ENCODE measurements at places on chromosomes 16 and 17.

DNA sequence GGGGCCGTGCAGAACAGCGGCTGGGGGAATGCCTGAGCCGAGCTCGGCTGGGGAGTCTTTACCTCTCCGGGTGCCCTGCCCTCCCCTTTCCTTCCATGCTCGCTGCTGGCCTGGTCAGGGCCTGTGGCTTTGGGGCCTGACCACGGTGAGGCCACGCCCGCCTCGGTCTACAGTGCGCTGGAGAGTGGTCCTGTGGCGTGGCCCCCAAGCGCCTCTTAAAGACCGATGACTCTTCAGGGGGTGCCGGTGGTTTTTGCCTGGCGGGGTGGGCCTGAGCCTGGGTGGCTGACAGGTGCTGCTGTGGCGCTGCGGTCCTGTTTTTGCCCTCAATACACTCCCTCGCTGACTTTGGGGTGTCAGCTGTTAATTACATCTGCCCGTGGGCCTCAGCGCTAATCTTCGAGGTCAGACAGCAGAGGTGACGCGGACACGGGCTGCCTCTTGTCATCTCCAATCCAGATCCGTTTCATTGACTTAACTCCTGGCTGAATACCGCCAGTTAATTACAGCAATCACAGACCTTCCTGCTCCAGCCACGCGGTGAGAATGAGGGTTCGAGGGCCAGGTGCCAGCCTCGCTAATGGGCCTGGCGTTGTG is 29.7 kb downstream of the GSE1 start:
- no peak for DNase-seq

DNA sequence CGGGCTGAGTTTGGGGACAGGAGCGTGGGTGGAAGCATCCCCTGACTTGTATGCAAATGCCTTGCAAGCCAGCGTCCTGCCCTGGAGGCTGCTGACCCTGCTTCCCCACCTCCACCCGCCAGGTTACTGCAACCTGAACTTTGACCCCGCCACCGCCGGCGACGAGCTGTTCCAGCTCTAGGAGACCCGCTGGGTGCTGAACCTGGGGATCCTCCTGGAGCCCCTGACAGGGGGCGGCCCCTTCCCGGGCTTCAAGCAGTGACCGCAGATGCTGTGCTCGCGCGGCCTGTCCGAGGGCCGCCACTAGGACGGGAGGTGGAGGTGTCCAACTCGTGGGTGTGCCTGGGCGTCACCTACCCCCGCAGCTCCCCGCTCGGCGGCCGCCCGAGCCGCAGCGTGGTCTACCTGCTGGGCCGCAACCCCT is 10.7 kb upstream of the SLC16A5 start:
- DNase-seq = no peak

GRCh38 chr17:76872221-76872873 is 4.1 kb downstream of the MGAT5B start:
- DNase-seq = no peak

- no peak for DNase-seq
These were observed 951 bp upstream of the GPRC5C start for GRCh38 chr17:74430706-74431567.

DNA sequence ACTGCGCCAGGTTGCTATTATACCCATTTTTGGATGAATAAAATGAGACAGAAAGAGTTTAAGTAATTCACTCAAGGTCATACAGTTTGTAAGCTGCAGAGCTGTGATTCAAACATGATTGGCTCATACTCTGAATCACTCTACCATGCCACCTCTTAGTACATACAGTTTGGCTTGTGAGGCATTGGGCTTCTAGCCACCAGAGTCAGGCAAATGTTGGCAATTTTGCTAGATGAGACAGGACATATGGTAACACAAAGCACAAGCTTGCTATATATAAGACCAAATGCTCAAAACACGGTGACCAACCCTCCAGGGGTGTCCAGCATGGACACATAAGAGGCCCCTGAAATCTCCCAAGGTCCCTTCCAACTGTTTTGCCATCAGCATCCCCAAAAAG is 236.0 kb upstream of the IRX5 start:
- DNase-seq = no peak

DNA sequence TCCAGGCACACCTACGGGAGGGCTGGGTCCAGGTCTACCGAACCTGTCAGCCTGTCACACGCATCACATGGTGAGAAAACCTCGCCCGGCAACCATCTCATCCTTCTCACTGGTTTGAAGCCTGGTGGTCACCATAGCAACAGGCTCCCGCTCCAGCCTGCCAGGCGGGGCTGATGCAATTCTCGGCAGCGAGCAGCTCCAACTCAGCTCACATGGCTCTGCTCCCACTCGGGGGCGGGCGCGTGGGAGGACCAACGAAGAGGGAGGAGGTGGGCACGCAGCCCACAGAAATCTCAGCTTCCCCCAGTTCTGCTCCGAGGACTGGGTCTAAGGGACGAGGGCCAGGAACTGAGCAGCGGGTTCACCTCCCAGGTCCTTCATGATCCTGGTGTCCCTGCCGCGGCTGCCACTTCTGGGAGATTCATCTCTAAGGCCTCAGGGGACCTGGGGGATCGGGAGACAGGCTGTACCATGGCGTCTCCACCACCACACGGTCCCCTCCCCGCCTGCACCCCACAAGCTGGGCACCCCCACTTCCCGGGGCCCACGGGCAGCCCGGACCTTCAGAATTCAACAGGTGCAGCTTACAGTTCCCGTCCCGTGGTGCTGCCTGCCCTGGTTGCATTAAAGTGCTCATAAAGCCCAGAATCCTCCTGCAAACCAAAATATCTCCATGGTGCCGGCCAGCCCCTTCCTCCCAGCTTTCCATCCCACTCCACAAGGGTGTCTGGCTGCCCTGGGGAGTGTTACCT is 25.8 kb downstream of the ABR start:
- DNase-seq = no peak

GRCh38 chr16:81261049-81261648 is 22.7 kb downstream of the BCO1 start:
- peak; percentile 6 for DNase-seq

DNA sequence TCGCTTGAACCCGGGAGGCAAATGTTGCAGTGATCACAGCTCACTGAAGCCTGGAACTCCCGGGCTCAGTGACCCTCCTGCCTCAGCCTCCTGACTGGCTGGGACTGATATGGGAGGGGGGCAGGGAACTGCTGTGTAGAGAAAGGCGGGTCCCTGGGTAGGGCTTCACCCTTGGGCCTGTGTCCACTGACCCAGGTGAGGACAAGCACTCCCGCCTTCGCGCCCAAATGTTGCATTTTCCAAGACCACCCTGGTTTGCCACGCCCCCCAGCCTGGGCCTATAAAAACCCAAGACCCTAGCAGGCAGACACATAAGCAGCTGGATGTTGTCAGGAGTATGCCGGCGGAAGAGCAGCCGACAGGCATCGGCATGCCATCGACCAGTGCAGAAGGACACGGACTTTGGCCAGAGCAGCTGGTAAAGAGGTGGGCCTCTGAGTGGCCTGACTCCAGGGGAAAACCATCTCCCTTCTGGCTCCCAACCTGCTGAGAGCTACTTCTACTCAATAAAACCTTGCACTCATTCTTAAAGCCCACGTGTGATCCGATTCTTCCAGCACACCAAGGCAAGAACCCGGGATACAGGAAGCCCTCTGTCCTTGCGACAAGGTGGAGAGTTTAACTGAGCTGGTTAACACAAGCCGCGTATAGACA is 19.1 kb downstream of the SMYD4 start:
- no peak for DNase-seq

GRCh38 chr16:10870137-10870776 is 6.7 kb upstream of the CIITA start:
- no peak for DNase-seq

GRCh38 chr17:66777689-66778225 is 57.2 kb upstream of the CACNG5 start:
- no peak for DNase-seq

- DNase-seq = no peak
These were observed 4.2 kb downstream of the USP6 start for GRCh38 chr17:5120036-5120435.

GRCh38 chr17:61360318-61360943 is 39.2 kb upstream of the TBX2 start:
- no peak for DNase-seq

DNA sequence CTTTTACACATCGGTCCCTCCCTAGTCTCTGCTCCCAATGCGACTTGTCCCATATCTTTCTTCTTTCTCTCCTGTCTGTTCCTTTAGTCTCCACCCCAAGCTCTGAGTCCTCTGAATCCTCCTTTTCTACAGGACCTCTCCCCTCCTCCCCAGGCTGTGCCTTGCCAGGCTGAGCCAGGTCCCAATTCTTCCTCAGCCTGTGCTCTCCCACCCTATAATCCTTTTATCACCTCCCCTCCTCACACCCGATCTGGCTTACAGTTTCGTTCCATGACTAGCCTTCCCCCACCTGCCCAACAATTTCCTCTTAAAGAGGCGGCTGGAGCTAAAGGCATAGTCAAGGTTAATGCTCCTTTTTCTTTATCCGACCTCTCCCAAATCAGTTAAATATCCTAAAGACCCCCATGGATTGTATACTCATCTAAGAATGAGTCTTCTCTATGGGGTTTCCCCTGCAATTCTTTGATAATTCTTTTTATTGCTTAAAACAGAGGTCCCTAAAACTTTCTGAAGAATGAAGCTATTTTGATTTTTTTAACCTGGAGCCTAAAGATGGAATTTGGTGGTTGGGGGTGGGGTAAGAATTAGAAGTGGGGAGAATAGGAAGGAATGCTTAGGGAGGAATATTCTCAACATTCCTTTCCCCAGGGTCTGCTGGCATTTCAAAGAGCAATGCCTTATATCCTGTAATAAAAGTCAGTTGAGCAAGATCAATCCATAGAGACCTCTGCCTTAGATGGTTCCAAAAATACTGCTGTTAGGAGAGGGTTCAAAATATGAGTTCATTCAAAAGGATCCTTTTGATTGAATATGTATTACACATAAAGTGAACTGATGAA is 102.8 kb downstream of the MYO1D start:
- no peak for DNase-seq

DNA sequence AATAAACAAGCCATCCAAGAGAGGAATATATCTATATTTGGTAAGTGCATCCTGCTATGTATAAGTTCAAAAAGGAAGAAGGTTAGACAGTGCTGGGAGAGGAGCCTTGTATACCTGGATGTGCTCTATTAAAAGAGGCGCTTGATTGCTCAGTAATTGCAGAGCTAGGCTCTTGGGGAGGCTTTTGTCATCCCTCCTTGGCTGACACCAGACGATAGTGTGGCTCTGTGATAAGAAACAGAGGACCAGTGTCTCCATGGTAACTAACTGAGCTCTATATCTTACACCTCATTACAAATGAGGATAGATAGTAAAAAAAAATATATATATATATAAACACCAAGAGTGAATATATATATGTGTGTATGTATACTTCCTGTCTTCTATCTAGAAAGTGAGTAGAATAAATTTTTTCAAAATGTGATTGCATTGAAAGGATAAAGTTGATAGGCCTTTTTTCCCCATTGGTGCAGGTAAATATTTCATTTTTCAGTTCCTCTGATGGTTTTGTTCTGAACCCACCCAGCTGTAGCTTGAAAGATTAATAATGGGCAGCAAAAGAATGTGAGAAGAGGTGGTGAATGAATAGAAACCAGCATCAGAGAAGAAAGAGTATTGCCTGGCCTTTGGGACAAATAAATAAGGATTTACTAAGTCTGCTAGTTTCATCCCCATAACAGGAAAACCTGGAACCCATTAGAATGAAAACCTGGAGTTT is 303.7 kb downstream of the ZFHX3 start:
- DNase-seq = no peak

DNA sequence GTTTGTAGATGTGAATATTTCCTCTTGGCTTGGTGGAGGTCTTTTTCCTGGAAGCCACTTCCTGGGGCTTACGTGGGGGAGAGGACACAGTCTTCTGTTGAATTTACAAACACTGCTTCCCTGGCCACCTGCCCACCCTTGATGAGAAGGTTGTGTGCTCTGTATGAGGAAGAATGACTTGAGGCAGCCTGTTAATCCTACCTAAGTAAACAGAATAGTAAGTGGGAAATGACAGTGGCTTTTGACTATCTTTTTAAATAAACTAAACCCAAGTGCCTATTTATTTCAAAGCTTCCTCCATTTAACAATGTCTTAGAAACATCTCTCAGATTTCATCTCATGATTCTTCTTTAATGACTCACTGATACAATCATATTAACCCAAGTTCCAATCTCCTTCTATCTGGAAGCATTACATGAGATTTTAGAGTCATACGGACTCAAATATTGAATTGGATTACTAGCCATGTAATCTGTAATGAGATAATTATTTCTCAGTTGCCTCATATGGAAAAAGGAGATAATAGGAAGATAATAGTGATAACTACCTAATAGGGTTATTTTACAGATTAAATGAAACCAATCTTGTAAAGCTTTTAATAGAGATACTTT is 96.6 kb upstream of the SMIM36 start:
- no peak for DNase-seq

- no peak for DNase-seq
These were observed 374.8 kb downstream of the ZFHX3 start for GRCh38 chr16:72673118-72673517.

- DNase-seq = peak; percentile 66
These were observed 9.7 kb downstream of the RMI2 start for GRCh38 chr16:11354733-11355574.

DNA sequence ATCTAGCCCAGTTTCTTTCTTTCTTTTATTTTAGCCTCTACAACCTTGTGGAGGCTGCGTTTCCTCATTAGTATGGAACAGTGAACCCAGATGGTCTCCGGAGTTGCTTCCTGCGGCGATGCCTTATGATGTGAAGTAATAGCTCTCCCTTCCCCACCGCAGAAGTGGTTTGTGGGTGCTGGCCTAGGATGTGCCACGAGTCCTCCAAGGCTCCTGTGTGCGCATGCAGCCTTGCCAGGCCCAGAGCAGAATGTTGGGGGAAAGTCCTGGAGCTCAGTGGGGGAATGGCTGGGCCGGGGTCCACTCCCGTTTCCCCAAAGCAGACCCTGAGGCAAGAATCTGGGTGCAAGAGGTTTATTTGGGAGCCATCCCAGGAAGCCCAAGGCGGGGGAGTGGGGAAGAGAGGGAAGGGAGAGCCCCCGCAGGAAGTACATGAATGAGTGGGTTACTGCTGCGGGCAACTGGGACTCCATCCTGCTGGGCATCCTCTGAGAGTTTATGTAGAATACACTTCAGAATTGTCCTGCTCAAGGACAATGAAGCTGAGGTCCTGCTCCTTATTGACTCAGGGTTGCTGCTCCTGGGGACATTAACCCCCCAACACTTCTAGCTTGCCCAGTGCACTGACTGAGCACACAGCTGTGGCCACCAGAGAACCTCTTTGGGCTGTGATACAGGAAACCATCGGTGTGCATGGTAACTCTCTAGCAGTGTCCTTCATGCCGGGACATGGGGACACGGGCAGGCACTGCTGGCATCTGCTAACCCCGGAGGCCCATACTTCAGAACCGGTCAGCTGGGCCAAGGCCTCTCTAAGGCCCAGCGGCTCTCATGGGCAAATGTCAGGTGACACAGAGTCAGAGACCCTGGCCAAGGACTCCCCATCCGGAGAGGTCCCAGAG is 3.7 kb upstream of the HCRT start:
- no peak for DNase-seq
